Activated CD4-positive, CD25-positive, alpha-beta regulatory T cell treated with anti-CD3 and anti-CD28 coated beads, Interleukin-2, amount 50 U/mL, for 72 hours (primary cell): ENCODE measurements at places on chromosomes 5 and 9.
A peak's percentile ranks its signal among the peaks of the same experiment; 100 is the strongest.

GRCh38 chr9:18056269-18056992 lies 417.5 kb upstream of the ADAMTSL1 start:
- no peak for DNase-seq

DNA sequence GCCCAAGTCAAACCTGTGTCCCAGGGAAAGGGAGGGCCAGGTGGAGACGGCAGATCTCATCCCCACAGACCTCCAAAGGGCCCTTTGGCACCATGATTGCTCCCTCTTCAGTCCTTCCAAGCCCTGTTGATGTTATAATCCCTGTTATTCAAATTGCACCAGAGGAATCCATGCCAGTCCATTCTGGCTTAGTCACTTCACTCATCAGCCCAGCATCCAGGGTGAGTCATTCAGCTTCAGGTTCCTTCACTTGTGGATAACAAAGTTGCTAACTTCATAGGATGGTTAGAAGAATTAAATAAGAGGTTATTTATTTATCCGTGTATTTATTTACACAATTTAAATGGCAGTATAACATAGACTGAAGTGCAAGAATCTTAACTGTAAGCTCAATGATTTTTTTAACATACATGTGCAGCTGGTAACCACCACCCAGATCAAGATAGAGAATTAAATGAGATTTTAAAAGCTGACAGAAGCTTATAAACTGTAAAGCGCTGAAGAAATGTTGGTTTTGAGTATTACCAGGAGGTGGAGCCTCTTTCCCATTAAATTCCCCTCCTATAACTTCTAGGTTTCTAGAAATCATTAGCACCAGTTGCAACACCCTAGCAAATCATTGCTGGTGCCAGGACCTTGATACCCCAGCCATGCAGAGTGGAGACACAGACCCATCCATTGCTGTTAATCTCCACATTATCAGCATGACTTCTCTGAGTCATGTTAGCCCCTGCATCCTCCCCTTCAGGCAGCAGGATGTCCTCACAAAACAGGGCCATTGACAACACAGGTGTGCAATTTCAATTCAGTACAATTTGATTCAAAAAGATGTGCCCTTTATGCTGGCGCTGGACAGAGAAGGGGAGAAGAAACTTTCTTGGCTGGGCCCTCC lies 77.4 kb downstream of the SEC61B start:
- DNase-seq = no peak

DNA sequence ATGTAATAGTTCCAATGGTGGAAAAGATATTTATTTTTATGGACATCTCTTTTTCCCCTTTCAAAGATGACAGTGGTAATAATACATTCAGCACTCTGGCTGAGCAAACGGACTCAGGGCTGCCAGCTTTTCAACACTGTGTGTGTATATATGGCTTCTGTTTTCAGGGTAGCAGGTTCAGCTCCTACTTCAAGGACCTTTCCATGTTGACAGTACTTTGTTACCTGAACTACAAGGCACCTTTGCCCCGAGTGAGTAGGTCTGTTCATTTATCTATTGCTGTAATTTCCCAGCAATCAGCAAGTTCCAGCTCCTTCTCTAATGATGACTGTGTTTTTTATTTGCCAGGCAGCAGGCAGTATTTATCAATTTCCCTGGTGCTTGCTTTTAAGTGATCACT lies 387.4 kb upstream of the KIF2A start:
- no peak for DNase-seq

GRCh38 chr5:176660860-176661641 lies 13.8 kb downstream of the TSPAN17 start:
- DNase-seq = peak; percentile 84

- peak; percentile 24 for DNase-seq
These were observed 20.0 kb downstream of the IRF1 start for GRCh38 chr5:132470596-132470995.
